PC-3 (cell line): ENCODE measurements at places on chromosomes 7 and 10. TPM values are rescaled to one million over a fixed set of nuclear protein-coding genes. Genes with fewer than 3 reads are reported as not detected.

Gene BBS9
- total RNA-seq: 5.7 and 13.0 TPM in 2 replicates

Gene KIAA1549
- total RNA-seq: 7.5 and 8.2 TPM in 2 replicates

Gene ZNF117
- 1.9 and 2.1 TPM in 2 replicates for total RNA-seq

Gene OR2A42
- total RNA-seq: 0.40 TPM in 1 of 2 replicates, not detected in the other

DNA sequence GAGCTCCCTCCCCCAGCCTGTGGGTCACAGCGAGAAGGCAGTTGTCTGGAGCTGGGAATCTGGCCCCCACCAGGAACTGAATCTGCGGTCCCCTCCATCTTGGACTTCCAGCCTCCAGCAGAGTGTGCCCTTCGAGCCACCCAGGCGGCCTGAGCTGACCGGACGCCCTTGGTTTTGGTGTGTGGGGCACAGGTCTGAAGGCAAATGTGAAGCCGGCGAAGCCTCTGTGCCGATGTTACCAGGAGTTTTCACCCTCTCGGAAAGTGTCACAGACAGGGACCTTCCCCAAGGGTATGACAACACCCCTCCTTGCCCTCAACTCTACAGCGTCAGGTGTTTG lies 109.1 kb downstream of the DNAJB6 start:
- no peaks in the 10 kb centered on the region for H3K27me3 ChIP-seq
- no peaks in the 10 kb centered on the region for H3K36me3 ChIP-seq
- no peak for DNase-seq
- no peak overlapping the region for H3K4me3 ChIP-seq
- H3K27ac ChIP-seq: no peak overlapping the region

DNA sequence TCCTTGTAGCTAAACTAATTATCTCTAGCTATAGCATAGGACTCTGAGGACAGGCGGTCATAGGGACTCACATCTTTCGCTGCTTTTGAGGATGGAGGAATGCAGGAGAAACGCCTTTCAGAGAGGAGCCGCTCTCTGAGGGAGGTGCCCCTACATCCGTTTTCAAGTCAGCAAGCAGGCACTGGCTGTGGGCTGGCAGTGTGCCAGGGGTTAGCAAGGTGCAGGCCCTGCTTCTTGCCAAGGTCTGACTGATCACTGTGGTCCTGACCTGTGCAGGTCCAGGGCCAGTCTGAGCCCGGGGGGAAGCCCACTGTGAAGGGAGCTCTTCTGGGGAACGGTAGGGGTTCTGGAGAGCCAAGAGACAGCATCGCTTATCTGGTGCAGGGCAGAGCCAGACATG lies 89.4 kb downstream of the SH3PXD2A start:
- DNase-seq: peak; percentile 10
- H3K27me3 ChIP-seq: no peaks in the 10 kb centered on the region
- H3K36me3 ChIP-seq: no peaks in the 10 kb centered on the region
- H3K27ac ChIP-seq: no peak overlapping the region
- peaks cover 34% of the 10 kb centered on the region for H3K4me1 ChIP-seq
- H3K4me3 ChIP-seq: no peak overlapping the region

DNA sequence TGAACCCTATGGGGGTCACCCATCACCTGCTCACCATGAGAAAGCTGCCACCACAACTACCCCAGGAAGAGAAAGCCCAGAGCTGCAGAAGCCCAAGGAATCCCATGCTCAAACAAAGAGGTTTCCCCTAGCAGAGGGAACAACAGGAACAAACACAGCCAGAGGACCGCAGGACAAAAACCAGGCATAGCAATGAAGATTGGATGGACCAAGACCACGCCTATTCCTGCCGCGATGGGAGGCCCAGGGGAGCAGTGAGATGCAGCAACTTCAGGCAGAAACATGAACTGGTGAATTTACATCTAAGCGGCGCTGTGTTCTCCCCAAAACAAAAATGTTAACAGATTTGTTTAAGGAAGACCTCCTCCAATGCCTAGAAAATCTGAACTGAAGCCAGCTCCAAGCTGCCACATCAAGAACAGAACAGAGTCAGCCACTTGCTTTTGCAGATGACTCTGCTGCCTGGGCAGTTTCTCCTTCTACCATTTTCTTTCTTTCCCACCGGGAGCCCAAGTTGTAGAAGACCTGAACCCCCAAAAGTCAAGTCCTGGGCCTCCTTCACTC lies 134.2 kb upstream of the NEBL start:
- H3K4me3 ChIP-seq: no peak overlapping the region
- no peak overlapping the region for H3K27ac ChIP-seq
- no peaks in the 10 kb centered on the region for H3K36me3 ChIP-seq
- peaks cover 6% of the 10 kb centered on the region; the same call in 1 of the 2 replicates for H3K4me1 ChIP-seq

DNA sequence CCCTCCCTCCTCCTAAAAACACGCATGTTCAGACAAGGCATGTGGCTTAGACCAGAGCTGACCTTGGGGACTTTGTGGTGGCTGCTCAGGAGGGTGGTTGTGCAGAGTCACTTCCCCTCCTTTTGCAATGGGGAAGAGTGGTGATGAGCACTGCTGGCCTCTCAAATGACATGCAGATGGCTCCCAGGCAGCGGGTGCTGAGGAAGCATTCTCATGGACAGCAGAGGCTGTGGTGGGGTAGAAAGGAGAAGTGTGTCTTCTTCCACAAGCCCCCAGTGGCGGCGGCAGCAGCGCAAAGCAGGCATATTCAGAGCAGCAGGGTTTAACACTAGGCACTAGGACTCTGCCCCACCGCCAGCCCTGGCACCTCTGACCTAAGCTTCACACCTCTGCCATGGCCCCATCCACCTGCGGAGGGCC lies 105.9 kb upstream of the ANLN start:
- H3K4me3 ChIP-seq: no peak overlapping the region
- H3K36me3 ChIP-seq: peaks cover 8% of the 10 kb centered on the region; the same call in 1 of the 2 replicates
- peaks cover 63% of the 10 kb centered on the region for H3K4me1 ChIP-seq
- no peak for DNase-seq

- DNase-seq: no peak
- no peaks in the 10 kb centered on the region for H3K36me3 ChIP-seq
- H3K27ac ChIP-seq: no peak overlapping the region
- no peaks in the 10 kb centered on the region for H3K27me3 ChIP-seq
- H3K4me1 ChIP-seq: no peaks in the 10 kb centered on the region
Measured at GRCh38 chr7:73966062-73966940, 61.7 kb upstream of the ELN start.

GRCh38 chr7:135661311-135662122 lies 797 bp upstream of the STMP1 start:
- peaks cover 15% of the 10 kb centered on the region for H3K4me1 ChIP-seq
- H3K27ac ChIP-seq: peak overlapping the region; percentile 32; the same call in 1 of the 2 replicates
- no peaks in the 10 kb centered on the region for H3K27me3 ChIP-seq

DNA sequence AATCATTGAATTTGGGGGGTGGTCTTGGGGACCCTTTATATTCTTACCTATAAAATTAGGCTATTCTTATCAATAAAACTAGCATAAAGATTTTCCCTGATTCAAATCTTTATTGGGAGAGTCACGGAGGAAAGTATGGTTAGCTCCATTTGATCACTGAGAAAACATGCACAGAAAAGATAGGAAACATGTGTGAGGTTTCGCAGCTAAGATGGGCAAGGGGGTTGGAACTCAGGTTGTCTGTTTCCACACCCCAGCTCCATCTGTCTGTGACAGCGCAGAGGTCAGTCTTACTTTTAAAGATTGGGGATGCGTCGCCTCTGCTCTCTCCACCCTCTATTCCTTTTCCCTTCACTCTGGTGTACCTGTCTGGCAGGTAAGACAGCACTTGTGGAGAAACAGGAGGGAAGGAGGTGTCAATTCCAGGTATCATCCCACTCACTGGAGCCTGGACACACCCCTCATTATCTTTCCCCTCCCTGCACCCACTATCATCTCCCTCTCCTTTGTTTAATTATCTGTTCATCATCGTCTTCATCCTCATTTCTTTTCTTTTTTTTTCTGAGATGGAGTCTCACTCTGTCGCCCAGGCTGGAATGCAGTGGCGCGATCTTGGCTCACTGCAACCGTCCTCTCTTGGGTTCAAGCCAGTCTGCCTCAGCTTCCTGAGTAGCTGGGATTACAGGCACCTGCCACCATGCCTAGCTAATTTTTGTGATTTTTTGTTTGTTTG lies 2.4 kb upstream of the DENND10 start:
- no peaks in the 10 kb centered on the region for H3K36me3 ChIP-seq
- H3K27ac ChIP-seq: no peak overlapping the region

- H3K27me3 ChIP-seq: no peaks in the 10 kb centered on the region
- H3K27ac ChIP-seq: no peak overlapping the region
- H3K4me1 ChIP-seq: no peaks in the 10 kb centered on the region
- H3K4me3 ChIP-seq: no peak overlapping the region
- no peaks in the 10 kb centered on the region for H3K36me3 ChIP-seq
Measured at GRCh38 chr10:132148261-132149251, 38.2 kb upstream of the DPYSL4 start.

DNA sequence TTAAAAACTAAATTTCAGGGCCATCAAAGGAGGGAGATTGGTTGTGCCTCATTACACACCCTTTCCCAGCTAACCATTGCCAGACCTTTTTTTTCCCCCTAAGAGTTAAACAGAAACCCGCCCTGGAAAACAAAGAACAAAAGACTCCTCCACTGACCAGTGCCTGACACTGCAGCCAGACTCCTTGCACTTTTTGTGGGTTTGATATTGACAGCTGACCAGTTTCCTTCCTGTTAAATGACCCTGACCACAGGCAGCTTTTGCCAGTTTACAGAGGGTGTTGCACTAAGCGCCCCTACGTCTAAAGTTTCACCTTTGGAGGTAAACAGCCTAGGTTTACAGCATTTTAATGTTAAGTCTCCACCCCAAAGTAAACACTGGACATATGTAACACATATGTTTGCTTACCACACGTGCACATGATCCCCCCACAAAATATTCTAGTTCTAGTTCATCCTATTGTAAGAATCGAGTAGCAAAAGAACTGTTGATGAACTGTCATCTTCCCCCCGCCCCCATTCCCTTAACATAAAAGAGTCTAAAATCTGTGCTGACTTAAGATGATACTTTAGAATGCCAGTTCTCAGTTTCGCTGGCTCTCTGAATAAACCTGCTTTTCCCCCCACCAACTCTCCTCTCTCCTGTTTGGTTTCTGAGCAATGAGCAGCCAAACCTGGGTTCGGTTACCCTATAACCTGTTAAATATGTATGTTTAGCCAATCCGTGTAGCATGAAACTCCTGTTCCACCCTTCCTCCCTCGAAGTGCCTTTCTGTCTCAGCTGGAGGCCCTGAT lies 38.0 kb downstream of the FOXI2 start:
- no peaks in the 10 kb centered on the region for H3K4me1 ChIP-seq
- no peak for DNase-seq
- H3K36me3 ChIP-seq: no peaks in the 10 kb centered on the region
- no peak overlapping the region for H3K27ac ChIP-seq
- no peak overlapping the region for H3K4me3 ChIP-seq
- H3K27me3 ChIP-seq: no peaks in the 10 kb centered on the region

DNA sequence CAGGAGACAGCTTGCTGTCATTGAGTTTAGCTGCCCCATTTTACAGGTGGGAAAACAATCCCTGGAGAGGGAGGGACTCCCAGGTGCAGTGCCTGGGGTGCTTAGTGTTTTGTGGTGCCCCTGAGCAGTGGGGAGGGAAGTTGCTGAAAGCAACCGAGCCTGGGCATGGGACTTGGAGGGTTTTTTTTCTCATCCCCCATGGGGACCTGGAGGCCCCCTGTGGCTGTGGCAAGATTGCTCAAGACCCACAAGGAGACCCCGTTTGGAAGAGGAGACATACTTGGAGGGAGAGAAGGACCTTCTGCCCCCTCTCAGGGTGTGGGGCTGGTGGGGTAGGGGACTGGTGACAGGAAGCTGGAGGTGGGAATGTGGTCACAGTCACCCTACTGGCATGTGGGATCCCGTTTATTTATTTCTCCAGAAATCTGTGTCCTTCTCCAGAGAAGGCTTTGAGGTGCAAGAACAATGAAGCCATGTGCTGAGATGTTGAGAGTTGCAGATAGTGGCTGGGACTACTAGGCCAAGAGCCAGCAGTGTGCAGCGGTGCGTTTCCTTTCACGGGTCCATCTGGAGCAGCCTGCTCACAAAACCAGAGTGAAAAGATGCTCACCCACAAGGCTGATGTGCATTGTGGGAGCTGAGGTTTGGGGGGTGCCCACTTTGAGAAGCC lies 21.5 kb downstream of the ZMIZ1 start:
- H3K4me3 ChIP-seq: no peak overlapping the region
- H3K4me1 ChIP-seq: peaks cover 14% of the 10 kb centered on the region
- H3K27ac ChIP-seq: no peak overlapping the region
- H3K36me3 ChIP-seq: no peaks in the 10 kb centered on the region
- H3K27me3 ChIP-seq: no peaks in the 10 kb centered on the region
- DNase-seq: peak; percentile 53

- no peaks in the 10 kb centered on the region for H3K27me3 ChIP-seq
- DNase-seq: no peak
- no peaks in the 10 kb centered on the region for H3K36me3 ChIP-seq
- H3K4me1 ChIP-seq: no peaks in the 10 kb centered on the region
Measured at GRCh38 chr7:41630741-41631140, 72.1 kb downstream of the INHBA start.

GRCh38 chr10:132475086-132475485 lies 62.5 kb upstream of the INPP5A start:
- no peak for DNase-seq
- no peaks in the 10 kb centered on the region for H3K4me1 ChIP-seq
- no peak overlapping the region for H3K4me3 ChIP-seq
- no peaks in the 10 kb centered on the region for H3K27me3 ChIP-seq

DNA sequence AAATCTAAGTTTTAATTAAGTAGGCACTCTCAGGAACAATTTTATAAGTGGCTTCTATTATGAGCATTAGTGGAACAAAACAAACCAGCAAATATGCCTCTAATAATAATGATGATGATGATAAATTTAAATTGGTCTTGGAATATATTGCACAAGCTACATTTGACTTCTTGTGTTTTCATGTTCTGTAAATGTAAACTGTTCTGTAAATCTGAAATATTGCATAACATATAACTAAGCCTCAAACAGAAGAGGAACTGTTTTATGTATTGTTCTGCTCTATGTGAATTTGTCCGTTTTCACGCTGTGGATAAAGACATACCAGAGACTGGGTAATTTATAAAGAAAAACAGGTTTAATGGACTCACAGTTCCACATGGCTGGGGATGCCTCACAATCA lies 625.2 kb upstream of the CELF2 start:
- H3K27me3 ChIP-seq: no peaks in the 10 kb centered on the region
- H3K36me3 ChIP-seq: no peaks in the 10 kb centered on the region
- no peaks in the 10 kb centered on the region for H3K4me1 ChIP-seq
- H3K4me3 ChIP-seq: no peak overlapping the region

- no peaks in the 10 kb centered on the region for H3K36me3 ChIP-seq
- no peak for DNase-seq
- H3K4me1 ChIP-seq: no peaks in the 10 kb centered on the region
- H3K27me3 ChIP-seq: no peaks in the 10 kb centered on the region
Measured at GRCh38 chr7:140752533-140752932, 56.0 kb downstream of the NDUFB2 start.

GRCh38 chr10:69422676-69423075 lies 6.0 kb upstream of the TACR2 start:
- DNase-seq: no peak
- no peaks in the 10 kb centered on the region for H3K36me3 ChIP-seq
- H3K27me3 ChIP-seq: no peaks in the 10 kb centered on the region

GRCh38 chr10:33754052-33754451 lies 419.6 kb upstream of the NRP1 start:
- H3K27ac ChIP-seq: no peak overlapping the region
- no peak overlapping the region for H3K4me3 ChIP-seq
- no peaks in the 10 kb centered on the region for H3K36me3 ChIP-seq
- H3K4me1 ChIP-seq: no peaks in the 10 kb centered on the region
- no peaks in the 10 kb centered on the region for H3K27me3 ChIP-seq
- no peak for DNase-seq

- no peaks in the 10 kb centered on the region for H3K4me1 ChIP-seq
- H3K36me3 ChIP-seq: no peaks in the 10 kb centered on the region
- H3K27ac ChIP-seq: no peak overlapping the region
- DNase-seq: no peak
- H3K27me3 ChIP-seq: peaks cover 20% of the 10 kb centered on the region; the same call in 1 of the 2 replicates
Measured at GRCh38 chr10:7184660-7185366, 226.0 kb downstream of the SFMBT2 start.
